ENCODE measurements at places on chromosomes 13 and 19.

GRCh38 chr19:56705939-56706338 lies 34.4 kb upstream of the ZNF835 start:
- no peak for DNase-seq

DNA sequence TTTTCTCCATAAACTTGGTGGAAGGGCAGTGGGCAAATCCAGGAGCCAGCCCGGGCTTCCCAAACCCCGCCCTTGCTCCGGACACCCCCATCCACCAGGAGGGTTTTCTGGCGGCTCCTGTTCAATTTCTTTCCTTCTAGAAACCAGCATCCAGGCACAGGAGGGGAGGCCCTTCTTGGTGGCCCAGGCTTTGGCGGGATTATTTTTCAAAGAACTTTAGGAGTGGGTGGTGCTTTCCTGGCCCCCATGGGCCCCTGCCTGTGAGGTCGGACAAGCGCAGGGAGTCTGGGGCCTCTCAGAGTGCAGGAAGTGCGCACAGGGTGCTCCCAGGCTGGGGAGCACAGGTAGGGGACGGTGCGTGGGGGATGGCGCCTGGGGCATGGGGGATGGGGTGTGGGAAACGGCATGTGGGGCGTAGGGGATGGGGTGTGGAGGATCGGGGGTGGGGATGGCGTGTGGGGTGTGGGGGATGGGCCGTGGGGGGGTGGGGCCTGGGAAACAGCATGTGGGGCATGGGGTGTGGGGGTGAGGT lies 396 bp downstream of the F7 start:
- no peak for DNase-seq

DNA sequence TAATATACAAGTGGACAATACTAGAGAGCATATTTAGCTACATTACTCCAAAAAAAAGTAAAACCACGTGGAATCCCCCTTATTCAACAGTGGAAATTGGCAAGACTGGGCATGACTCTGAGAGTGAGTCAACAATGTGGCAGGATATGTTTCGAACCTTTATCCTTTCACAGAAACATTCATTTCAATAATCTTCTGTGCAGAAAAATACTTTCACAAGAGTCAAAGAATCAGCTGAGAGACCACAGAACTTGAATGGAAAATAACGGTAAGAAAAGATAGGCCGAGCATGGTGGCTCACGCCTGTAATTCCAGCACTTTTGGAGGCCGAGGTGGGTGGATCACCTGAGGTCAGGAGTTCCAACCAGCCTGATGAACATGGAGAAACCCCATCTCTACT lies 25.1 kb upstream of the CD70 start:
- no peak for DNase-seq

GRCh38 chr19:39405958-39406655 lies 540 bp upstream of the ZFP36 start:
- DNase-seq = peak; percentile 76

DNA sequence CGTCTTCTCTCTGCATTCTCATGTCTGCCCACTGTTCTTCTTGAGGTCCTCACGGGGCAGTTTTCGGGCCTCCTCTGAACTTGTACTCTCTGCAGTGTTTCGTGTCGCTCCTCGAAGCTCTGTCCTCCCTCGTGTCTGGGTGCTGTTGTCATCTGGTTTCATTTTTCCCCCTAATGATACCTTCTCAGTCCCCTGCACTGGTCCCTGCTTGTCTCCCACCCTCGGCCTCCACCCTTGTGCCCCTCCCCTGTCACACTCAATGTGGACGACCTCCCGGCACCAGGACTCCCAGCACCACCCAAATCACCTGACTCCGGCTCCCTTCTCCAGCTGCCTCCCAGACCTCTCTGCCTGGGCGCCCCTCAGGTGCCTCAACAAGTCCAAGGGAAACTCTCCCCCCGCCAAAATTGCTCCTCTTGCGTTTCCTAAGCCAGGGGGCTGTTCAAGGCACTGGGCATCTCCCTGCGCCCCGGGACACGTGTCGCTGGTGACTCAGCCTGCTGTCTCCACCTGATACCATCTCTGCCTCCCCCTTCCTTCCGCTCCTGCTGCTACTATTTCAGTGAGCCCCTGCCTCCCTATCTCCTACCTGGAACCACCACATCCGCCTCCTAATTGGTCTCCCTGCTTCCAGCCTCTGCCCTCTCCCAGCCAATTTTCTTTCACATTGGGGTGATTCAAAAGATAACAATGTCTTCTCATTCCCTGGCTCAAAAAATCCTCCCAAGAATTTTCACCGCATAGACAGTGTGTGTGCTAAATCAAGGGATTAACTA lies 49.5 kb downstream of the RFX2 start:
- DNase-seq = no peak

GRCh38 chr13:73717632-73718031 lies 416.6 kb downstream of the KLF12 start:
- no peak for DNase-seq

- DNase-seq = no peak
These were observed 33.1 kb upstream of the CYP2S1 start for GRCh38 chr19:41159881-41160280.

- no peak for DNase-seq
These were observed 2.8 kb downstream of the RSPH6A start for GRCh38 chr19:45812297-45812696.

DNA sequence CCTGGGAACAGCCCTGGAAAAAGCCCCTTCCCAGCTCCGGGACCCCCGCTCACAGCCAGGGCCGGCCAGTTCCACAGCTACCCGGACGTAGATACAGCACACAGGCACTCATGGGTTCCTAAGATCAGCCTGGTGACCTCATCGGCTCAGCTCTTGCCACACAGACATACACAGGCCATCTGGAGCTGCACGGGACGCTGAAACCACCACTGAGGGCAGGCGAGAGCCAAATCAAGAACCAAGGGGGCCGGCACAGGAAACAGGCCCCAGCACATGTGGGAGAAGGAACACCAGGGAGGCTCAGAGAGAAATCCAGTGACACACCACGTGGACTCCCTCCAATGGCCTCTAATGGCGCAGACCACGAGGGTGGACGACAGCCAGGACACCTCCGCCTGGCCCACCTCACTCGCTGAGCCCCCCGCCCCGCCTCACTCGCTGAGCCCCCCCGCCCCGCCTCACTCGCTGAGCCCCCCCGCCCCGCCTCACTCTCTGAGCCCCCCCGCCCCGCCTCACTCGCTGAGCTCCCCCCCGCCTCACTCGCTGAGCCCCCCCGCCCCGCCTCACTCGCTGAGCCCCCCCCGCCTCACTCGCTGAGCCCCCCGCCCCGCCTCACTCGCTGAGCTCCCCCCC lies 69.7 kb upstream of the C13orf46 start:
- no peak for DNase-seq

GRCh38 chr19:17873786-17874757 lies 2.3 kb downstream of the SLC5A5 start:
- peak; percentile 33 for DNase-seq
